ENCODE measurements at places on chromosomes 12 and 14. TPM values are rescaled to one million over a fixed set of nuclear protein-coding genes. Genes with fewer than 3 reads are reported as not detected.

GRCh38 chr12:77697126-77697525, 133.6 kb upstream of the NAV3 start:
- no peak for DNase-seq

DNA sequence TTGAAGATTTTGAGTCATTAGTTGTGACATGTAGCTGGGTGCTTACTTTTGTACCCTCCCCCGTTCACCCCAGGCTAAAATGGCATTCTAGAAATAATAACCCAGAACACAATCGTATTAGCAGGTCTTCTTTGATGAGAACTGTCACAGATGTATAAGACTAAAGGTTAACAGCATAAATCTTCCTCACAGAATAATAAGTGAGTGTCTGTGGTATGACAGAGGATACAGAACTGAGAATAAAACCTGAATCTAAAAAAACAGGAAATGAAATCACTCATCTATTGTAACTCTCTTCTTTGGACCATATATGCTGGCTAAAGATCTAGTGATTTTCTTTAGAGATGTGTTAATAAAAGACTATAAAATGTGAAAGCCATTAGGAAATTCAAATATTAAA, 746.6 kb downstream of the LRFN5 start:
- no peak for DNase-seq

C14orf39 gene
- total RNA-seq: 0.24 TPM

GRCh38 chr12:57212701-57213057, 3.9 kb upstream of the NXPH4 start:
- DNase-seq: no peak

DNA sequence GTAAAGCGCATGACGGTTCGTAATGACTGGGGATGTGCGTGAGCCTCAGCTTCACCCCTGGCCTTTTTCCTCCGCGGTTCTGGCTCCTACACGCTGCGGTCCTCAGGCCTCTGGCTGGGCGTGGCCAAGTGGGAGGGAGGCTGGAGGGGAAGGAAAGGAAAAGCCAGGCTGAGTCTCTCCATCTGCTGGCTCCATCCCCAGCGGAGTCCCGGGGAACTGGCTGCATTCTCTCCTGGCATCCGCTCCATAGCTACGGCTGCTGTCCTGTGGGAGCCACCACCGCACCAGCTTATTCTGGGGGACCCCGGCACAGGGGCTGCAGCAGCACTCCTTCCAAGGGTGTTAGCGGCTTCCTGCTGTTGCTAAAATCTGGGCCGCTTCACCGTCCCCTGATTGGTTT, 68.2 kb upstream of the SLC24A4 start:
- DNase-seq: no peak

- DNase-seq: no peak
These were observed 74.4 kb downstream of the PRIMA1 start for GRCh38 chr14:93713726-93714405.

RNASE3 gene
- total RNA-seq: 26.7 TPM

DNA sequence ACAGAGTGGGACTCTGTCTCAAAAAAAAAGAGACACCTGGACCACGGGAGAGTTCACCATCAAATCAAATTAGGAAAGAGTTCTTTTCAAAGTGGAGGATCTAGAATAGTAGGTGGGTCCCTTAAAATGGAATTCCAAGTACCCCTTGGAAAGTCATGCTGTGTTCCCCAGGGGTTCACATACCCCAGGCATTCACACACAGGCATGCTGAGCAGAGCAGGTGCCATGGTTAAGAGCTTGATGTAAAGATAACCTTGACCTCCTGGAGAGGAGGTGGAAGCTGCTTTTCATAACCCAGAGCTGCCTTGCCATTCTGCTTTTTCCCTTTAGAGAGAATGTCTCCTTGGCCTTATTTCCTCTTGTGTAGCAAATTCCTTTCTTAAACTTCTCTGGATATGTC, 14.2 kb upstream of the SRSF5 start:
- DNase-seq: no peak

GRCh38 chr12:91868054-91868453, 277.6 kb downstream of the BTG1 start:
- DNase-seq: no peak

GRCh38 chr12:46214668-46215436, 54.0 kb downstream of the SLC38A1 start:
- no peak for DNase-seq

DNA sequence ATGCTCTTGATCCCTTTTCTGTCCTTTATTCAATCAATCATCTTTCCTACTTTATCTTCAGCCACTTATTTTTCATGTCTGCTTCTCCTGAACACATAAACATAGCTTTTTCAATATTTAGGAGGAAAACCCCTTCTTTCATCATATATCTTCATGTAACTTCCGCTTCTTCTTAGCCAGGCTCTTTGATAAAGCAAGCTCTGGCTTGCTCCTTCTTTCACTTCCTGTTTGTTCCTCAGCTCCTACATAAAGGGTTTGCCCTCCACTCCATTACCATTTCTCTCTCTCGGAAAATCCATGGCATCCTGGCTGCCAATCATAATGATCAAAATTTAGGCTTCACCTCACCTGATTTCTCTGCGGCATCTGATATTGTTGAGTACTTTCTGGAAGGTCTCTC, 33.7 kb upstream of the HELB start:
- DNase-seq: no peak

CFAP54 gene
- 0.28 TPM for total RNA-seq

AGAP2 gene
- 14.4 TPM for total RNA-seq

KLHL33 gene
- 0.80 TPM for total RNA-seq

DNA sequence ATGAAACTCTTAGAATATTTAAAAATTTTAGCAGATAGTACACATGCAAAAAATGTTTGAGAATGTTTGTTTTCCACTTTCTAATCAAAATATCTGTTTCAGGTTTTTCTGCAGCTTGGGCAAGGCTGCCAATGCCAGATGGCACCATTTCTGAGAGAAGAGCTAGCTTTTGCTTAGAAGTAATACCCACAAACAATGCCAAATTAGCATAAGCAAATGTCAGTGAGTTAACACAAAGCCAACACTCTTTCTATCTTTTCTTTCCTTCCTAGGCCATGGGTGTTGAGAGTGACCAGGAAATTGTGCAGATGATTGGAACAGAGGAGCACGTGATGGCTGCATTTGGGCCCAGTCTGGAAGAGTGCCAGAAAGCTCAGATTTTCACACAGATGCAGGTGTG, 35.2 kb downstream of the POLR3B start:
- DNase-seq: no peak

DNA sequence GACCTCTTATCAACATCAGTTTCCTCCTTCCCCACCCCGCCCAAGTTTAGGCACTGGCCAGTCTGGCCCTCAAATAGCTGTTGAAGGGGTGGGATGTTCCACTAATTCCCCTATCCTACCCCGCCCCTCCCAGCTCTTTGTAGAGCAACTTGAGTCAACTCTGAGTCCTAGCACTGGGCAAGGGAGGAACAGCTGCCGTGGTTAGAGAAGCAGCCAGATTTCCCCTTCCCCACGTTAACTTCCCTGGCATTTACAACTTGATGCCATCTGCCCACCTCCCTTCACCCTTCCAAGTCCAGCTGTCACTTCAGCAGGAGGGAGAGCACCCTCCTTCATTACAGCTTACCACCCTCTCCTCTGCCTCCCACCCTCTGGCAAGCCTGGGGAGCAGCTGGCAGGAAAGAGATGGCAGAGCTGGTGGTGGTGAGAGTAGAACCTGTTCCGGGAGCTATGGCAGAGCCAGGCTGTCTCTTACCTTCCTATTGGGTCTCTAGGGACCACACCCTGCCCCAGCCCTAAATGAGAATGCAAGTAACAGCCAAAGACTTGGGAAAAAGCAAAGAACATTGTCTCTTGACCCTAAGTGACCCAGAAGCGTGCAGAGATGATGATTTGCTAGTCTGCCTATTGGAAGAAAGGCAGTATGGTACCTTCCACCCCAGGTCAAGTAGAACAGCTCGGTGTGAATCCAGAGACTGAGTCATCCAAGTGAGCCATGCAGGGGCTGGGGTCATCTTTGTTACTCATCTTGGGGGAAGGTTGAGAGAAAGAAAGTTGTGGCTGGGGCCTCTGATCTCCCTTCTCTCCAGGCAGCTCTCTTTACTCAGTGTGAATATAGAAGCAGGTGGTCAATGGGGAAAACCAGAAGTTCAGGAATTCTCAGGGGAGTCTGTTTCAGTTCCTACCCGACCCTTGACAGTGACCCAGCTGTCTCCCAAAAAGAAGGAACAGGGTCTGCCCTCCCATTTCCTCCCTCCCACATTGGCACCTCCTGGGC, 1.5 kb downstream of the BLOC1S1 start:
- DNase-seq: no peak

- peak; percentile 4 for DNase-seq
These were observed 24.1 kb downstream of the NUP37 start for GRCh38 chr12:102095677-102096263.

DNA sequence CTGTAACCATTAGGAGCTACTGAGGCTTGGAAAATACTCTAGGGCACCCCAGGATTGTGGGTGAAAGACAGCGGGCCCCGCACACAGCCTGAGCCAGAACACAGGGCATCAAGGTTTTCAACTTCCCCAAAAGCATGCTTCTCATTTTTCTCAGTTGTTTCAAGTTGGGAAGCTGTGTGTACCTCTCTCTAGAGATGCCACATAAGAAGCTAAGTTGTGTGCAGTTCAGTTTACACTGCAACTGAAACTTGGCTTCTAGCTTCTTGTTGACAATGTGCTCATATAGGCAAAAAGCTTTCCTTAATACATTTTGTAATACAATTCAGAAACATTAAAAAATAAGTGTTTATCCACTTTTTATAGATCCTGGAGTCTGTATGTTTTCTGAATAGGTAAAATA, 88.1 kb upstream of the PTPRR start:
- no peak for DNase-seq

SLC10A1 gene
- total RNA-seq: not detected

All from thymus (tissue), 14 donors.